ENCODE measurements at places on chromosomes 4 and X.

DNA sequence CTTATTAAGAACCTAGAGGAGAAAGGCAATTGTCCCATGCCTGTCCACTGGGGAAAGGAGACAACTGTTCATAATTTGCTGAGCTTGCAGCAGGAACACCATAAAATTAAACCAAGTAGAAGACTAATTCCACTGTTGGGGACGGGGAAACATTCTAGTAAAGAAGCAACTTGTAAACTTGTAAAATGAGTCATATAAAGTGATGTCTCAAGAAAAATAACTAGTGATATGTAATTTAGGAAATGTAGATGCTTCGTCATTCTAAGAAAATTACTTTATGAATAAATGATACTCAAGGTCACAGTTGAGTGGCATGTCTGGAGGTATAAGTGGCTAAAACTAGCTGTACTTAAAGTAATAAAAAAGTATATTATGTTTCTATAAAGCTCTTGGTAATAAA lies 121.2 kb upstream of the MID1 start:
- no peak for DNase-seq

- DNase-seq, result no peak
Measured at GRCh38 chrX:123331349-123331748, 147.3 kb downstream of the GRIA3 start.

DNA sequence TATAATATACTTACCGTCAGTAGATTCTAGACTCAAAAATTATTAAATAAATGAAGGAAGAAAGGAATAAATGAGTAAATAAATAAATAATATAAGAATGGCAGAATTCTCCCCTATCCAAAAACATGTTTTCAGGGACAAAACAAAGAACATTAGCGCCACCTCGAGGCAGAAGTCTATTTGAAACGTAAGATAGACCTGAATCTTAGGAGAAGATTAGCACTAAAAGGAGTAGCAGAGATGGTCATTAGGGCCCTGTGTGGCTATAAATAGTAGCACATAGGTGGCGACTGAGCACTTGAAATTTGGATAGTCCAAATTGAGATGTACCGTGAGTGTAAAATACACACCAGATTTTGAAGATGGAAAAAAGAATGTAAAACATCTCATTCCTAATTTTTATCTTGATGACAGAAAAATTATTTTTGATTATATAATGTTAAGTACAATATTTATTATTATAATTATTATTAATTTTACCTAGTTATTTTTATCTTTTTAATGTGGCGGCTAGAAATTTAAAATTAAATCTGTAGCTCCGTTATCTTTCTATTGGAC lies 24.3 kb upstream of the SRD5A3 start:
- DNase-seq, result peak; percentile 22

GRCh38 chr4:52873191-52873590 lies 11.1 kb downstream of the RASL11B start:
- DNase-seq, result no peak
